B cell (primary cell): ENCODE measurements at places on chromosomes 2 and 18.

DNA sequence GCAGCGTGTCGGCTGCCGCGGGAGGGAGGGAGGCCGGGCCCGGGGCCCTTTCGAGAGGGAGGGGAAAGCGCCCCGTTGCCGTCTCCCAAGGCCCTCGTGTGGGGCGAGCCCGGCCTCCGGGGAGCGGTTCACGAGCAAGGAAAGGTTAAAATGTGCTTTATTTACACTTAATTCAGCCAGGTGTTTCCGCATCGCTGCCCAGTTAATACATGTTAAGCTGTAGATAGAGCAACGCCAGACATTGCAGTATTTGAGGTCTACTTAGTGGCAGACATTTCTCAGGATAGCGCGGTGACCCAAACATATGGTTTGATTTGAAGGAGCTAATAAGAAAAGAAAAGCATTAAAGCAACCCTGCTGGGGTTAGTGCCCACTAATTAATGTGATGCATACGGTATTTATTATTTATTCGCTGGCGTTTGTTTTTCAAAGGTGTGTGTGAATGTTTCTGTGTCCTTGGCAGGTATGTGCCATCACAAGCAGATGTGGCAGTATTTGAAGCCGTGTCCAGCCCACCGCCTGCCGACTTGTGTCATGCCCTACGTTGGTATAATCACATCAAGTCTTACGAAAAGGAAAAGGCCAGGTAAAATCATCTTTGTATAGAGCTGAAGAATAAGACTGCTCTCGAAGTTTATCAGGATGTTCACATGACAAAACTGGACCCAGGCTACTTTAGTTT is 571 bp downstream of the EEF1B2 start:
- DNase-seq, result no peak

- DNase-seq, result peak; percentile 11
These were observed 221.9 kb downstream of the DYM start for GRCh38 chr18:49238433-49239042.

- DNase-seq, result no peak
These were observed 20.8 kb downstream of the LHCGR start for GRCh38 chr2:48734576-48735303.

DNA sequence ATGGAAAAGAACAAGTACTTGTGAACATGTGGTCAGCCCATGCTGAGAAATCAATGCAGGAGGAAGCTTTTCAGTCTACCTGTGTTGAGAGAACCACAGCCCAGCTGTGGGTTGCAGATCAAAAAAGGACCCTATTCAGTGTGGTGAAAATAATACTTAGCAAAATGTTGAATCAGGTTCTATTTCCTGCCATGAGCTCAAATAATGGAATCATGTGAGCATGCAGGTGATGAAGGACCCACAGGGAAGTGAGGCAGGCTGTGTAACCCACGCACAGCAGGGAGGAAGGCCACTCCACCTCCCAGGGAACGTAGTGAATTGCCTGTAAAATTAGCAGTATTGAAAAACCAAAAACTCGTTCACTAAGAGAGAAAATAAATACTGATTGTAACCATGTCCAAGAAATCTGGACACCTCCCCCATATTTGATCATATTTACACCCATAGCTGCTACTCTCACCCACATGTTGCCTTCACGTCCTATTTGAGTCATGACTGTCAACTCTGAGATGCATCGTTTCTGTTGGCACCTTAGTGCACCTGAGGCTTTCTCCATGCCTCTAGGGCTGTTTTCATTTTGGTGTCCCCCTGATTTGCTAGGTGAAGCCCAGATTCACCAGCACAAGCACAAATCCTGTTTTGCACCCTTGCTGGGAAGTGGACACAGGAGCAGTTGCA is 20.5 kb upstream of the BCL2L11 start:
- DNase-seq, result no peak

DNA sequence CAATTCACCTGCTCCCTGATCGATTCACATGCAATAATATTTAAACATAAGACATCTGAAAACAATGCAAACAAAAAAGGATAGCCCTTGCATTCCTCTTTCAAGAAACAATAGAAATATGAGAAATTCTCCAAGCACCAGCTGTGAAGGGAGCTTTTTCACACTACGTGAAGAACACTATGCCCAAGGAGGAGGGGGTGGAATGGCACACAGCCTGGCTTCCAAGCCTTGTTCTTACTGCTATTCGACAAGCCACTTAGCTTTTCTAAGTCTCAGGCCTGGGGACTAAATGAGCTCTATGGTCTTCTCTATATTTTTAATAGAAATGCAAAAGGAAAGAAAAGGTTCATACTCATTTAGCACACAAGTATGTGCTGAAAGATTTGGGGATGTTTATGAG is 92.2 kb upstream of the CHRNA1 start:
- DNase-seq, result no peak

- peak; percentile 71 for DNase-seq
These were observed 65.5 kb downstream of the FBXO15 start for GRCh38 chr18:74081966-74082741.

GRCh38 chr2:229083606-229084340 is 187.3 kb downstream of the PID1 start:
- DNase-seq, result no peak

GRCh38 chr2:240646900-240647502 is 21.7 kb downstream of the GPR35 start:
- DNase-seq, result no peak

DNA sequence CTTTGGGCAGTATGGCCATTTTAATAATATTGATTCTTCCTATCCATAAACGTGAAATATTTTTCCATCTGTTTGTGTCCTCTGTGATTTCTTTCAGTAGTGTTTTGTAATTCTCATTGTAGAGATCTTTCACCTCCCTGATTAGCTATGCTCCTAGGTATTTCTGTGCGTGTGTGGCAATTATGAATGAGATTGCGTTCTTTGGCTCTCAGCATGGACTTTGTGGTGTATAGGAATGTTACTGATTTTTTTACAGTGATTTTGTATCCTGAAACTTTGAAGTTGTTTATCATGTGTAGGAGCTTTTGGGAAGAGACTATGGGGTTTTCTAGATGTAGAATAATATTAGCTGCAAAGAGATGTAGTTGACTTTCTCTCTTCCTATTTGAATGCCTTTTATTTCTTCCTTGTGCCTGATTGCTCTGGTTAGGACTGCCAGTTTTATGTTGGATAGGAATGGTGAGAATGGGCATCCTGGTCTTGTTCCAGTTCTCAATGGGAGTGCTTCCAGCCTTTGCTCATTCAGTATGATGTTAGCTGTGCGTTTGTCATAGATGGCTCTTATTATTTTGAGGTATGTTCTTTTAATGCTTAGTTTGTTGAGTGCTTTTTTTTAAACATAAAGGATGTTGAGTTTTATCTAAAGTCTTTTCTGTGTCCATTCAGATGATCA is 27.0 kb upstream of the THUMPD2 start:
- DNase-seq, result no peak
